ENCODE measurements at places on chromosomes 4 and X.

DNA sequence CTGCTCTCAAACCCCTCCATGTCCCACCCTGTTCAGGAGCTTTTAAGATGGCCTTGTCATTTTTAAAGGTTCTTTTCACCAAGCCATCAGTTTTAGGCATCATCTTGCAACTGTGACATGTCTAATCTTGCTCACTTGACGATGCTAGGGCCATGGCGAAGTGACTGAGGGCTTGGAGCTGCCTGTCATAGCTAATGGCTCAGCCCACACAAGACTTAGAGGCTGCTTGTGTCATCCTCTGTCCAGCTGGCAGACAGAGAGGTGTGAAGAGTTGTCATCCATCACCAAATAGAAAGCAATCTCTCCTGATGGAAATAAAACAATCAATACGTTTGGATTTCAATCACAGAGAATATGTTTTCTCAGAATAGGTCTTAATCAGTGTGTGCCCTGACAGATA lies 194.9 kb downstream of the HS6ST2 start:
- DNase-seq = no peak

- no peak for DNase-seq
Observed at GRCh38 chrX:110131031-110131430, 128.1 kb downstream of the TMEM164 start.

DNA sequence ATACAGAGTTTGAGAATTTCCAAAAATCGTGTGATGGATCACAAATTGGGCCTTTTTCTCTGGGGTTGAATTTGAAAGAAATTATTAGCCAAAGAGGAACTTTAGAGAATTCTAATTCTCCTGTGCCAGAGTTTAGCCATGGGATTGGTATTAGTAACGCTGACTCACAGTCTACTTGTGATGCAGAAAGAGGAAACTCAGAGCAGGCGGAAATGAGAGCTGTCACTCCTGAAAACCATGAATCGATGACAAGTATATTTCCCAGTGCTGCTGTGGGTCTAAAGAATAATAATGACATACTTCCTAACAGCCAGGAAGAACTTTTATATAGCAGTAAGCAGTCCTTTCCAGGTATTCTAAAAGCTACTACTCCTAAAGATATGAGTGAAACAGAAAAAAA lies 64.9 kb downstream of the N4BP2 start:
- no peak for DNase-seq

GRCh38 chr4:88033309-88033708 lies 25.9 kb downstream of the PKD2 start:
- peak; percentile 11 for DNase-seq

- no peak for DNase-seq
Observed at GRCh38 chr4:52846502-52846901, 15.6 kb upstream of the RASL11B start.

- no peak for DNase-seq
Observed at GRCh38 chr4:158197194-158197776, 13.0 kb upstream of the TMEM144 start.
